ENCODE measurements at places on chromosomes 16 and 17.

DNA sequence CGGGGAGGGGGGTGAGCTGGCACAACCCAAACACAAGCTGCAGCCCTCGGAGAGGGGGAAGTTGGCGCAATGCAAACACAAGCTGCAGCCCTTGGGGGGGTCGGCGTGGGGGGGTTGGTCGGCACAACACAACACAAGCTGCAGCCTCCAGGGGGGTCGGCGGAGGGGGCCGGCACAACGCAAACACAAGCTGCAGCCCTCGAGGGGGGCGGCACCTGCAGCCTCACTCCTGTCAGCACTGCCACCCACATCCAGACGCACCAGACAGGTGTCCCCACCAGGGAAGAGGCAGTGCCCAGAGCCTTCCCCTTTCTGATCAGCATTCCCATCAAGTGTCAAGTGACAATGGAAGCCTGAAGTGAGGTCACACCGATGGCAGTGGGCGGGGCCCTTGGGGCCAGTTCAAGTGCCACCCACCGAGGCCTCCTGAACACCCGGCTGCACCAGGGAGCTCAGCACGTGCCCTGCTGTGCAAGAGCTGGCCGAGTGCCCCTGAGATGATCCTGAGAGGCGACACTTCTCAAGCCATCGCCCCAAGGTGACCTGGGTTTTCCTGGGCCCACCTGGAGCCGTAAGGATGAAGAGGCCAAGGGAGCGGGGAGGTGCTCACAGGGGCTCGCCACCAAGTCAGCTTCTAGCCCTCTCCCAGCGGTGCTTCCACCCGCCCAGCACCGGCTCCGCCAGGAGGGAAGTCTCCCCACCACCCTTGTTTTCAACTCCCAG, 59.3 kb downstream of the KLHDC4 start:
- no peak for DNase-seq

DNA sequence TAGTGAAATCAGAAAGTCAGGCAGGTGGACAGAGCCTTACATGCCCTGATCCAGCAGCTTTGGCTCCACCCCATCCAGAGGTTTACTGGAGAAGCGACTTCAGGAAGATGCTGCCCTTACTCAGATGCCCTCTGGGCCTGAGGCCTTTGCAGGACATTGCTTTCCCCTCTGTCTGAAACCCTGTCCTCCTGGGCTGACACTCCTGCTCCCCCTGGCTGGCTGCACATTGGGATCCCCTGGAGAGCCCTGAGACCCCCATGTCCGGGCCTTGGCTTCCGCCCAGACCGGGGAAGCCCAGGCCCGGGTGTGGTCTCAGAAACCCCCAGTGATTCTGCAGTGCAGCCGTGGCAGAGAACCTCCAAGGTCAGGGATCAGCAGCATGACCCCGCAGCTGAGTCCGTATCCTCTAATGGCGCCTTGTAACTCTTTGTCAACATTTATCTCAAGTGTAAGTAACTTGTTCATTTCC, 36.6 kb downstream of the BCO1 start:
- DNase-seq: no peak

GRCh38 chr16:48537275-48537674, 72.7 kb downstream of the N4BP1 start:
- no peak for DNase-seq

GRCh38 chr17:6654841-6655731, 3.5 kb downstream of the C17orf100 start:
- DNase-seq: no peak

DNA sequence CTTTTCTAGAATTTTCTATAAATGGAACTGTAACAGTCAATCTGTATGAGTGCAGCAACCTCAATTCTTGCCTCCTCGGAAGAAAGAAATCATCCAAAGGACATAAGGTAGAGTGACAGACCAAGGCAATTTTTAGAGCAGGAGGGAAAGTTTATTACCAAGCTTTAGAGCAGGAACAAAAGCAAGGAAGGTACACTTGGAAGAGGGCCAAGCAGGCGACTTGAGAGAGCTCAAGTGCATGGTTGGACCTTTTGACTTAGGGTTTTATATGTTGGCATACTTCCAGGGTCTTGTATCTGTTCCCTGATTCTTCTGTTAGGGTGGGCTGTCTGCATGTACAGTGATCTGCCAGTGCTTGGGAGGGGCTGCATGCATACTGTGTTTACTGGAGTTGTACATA, 50.3 kb downstream of the SCNN1G start:
- DNase-seq: no peak

DNA sequence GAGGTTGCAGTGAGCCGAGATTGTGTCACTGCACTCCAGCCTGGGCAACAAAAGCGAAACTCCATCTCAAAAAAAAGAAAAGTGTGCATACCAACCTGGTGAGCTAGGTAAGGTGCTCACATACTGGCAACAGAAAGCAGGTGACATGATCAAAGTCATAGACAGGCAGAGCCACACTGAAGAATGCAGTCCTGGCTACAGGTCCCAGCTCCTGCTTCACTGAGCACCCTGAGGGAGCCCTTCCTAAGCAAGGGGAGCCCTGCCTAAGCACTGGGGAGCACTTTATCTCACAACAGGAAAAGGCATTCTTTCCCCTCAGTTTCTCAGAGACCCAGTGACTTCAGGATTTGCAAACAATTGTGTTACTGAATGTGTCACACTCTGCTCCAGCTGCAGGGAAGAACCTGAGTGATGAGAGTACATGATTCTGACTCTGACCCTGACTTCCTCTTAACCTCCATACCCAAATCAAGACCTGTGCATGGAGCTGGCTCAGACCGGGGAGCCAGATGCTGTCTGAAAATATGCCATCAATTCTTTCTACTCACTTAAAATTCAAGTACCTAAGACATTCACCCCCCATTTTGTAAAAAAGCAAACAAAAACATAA, 40.5 kb downstream of the ANKRD11 start:
- DNase-seq: no peak

DNA sequence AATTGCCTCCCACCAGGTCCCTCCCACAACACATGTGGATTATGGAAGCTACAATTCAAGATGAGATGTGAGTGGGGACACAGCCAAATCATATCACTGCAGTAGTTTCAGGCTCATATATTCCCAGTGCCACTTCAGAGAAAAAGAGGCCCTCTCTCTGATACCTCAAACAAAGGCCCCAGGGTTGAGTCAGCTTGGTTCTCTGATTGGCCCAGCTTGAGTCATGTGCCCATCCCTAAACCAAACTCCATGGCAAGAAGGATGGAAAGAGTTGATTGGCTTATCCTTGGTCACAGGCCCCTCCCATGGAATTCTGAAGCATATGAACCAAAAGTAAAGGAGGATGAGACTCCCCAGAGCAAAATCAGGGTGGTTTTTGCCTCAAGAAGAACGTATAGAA, 75.9 kb upstream of the IRX6 start:
- no peak for DNase-seq

DNA sequence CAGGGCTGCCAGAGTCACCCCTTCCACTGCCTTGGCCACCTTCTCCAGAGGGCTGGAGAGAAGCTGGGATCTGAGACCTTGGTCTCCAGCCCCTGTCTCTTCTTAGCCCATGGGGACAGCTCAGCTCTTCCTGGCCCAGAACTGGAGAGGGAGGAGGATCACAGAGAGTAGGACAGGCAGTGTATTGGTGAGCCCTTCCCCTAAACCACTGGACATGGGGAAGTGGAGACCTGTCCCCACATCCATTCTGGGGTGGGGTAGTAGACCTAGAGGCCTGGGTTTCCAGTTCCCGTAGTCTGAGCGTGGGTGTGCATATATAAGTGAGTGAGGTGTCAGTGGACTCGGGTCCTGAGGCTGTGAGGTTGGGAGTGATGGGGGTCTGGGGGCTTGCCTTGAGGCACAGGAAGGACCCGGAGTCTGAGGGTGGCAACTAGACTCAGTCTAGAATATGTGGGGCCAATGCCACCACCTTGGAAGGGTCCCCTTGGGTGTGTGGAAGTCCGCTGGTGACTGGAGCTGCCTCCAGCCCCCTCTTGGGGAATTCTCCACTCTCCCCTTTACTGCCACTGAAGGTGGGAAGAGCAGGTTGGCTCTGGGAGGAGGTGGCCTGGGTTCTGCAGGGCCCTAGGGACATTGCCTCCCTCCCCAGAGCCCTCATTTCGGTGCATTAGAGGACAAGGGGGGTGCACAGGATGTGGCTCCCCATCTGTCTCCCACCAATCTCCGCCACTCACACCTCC, 19.9 kb downstream of the GJD3 start:
- DNase-seq: no peak

- no peak for DNase-seq
Measured at GRCh38 chr17:41957031-41957868, 9.3 kb upstream of the CNP start.

GRCh38 chr16:5066511-5066910, 755 bp upstream of the C16orf89 start:
- DNase-seq: no peak

- DNase-seq: no peak
Measured at GRCh38 chr17:50117202-50118051, 12.5 kb downstream of the SAMD14 start.

GRCh38 chr16:65829076-65829475, 537.4 kb upstream of the CDH5 start:
- DNase-seq: no peak

DNA sequence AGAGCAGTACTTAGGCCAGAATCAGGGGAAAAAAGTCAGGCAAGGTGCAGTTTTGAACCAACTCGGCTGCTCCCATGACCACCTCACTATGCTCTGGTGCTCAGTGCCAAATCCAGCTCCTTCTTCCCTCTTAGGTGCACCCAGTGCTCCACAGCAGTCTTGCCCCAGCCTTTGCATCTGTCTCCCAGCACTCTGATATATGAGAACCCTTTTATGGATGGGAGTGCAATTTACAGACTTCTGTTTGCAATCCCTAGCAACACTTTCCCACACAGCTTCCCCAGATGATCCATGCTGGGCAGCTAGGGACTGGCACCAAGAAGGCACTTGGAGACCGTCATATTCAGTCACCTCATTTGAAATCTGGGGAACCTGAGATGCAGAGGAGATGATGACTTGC, 267.9 kb upstream of the CCL2 start:
- DNase-seq: no peak

GRCh38 chr16:55014022-55014421, 83.4 kb downstream of the IRX5 start:
- no peak for DNase-seq

DNA sequence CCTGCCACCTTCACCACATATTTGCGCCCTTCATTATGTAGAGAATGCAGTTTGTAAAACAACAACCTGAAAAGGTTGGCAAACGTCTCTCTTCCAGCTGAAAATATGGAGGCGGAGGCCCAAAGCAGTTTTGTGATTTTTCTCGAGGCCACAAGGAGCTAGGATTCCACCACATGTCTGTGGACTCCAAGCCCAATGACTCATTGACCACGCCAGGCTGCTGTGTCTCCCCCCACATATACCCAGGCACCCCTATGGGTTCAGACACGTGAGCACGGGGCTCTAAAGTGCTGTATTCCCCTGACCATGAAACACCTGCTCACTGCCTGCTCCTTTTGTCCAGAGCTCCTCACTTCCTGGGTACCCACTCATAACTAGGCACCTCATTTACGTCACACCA, 121.4 kb upstream of the CDH5 start:
- DNase-seq: no peak

DNA sequence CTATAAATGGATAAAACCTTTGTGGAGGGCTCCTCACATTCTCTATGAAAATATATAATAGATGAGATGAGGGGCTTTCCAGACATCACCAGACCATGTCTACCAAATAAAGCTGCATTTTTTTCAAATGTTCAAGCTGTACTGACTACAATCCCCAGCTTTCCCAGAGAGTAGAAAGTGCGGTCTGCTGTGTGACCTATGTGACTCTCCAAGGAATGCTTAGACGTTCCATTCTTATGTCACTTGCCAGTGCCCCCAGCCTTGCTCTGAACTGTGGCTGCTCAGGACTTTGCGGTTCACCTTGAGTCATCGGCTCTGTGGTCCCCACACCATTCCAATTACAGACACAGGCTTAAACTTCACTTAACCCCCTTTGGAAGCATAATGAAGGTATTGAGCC, 47.8 kb upstream of the SCNN1B start:
- peak; percentile 26 for DNase-seq

- DNase-seq: no peak
Measured at GRCh38 chr17:7486181-7486580, 2.0 kb downstream of the POLR2A start.

DNA sequence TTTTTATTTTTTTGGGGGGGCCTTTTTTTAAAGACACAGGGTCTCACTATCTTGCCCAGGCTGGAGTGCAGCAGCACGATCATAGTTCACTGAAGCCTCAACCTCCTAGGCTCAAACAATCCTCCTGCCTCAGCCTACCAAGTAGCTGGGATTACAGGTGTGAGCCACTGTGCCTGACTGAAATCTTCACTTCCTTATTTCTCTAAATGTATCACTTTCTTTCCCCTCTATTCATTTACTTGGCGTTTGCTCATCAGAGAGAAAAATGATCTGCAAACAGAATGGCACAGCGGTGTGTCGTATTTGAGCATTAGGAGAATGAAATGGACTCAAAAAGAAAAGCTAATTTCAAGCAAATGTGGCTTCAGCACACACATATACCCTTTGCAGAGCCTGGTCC, 44.3 kb upstream of the CDH5 start:
- DNase-seq: no peak

- no peak for DNase-seq
Measured at GRCh38 chr16:50889746-50890145, 147.9 kb downstream of the CYLD start.

GRCh38 chr17:7217113-7217987, 2.3 kb downstream of the DLG4 start:
- peak; percentile 56 for DNase-seq

DNA sequence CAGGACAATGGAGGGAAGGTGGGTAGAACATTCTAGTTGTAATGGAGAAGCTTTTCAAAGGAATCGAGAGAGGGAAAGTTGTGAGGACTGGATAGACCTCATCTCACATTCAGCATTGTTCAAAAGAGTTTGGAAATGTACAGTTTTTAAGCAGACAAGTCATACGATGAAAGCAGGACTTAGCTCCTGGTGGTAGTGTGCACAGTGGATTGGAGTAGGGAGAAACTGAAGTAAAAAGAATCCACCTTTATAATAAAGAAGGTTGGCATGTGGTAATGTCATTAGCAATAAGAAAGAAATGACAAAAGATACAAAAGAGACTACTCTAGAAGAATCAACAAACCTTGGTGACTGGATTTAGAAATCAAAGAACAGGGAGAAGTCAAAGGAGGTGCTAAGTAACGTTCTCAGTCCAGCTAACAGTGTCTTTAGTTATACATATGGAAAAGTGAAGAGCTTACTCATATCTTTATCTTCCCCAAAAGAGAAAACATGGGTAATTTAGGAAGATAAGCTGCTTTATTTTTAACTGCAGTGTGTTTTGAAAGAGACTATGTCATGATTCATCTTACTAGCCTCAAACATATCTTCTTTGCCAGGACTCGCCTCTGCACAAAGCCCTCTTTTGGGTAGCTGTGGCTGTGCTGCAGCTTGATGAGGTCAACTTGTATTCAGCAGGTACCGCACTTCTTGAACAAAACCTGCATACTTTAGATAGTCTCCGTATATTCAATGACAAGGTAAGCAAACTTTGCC, 18.7 kb upstream of the EVI2A start:
- DNase-seq: peak; percentile 56

DNA sequence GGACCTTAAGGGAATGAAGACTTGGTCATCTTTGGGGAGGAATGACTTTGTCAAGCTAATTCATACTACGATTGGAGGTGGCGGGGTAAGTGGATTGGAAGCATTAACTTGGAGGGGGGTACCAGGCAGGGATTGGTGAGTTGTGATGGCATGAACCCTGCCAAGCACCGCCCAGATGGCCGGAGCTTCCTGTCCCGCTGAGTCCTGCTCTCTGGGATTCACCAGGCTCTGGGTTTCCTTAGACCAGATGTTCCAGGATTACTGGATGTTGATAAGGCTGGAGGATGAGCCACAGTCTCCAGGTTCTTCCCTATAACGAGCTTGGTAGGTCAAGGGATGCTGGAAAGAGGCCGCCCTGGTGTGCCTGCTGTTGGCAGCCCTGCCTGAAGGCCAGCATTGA, 154.9 kb downstream of the SDK2 start:
- DNase-seq: no peak

GRCh38 chr17:70373369-70373768, 204.0 kb downstream of the KCNJ2 start:
- no peak for DNase-seq
